ENCODE measurements at places on chromosomes 11 and 22. TPM values are rescaled to one million over a fixed set of nuclear protein-coding genes. Genes with fewer than 3 reads are reported as not detected.

Gene GTPBP1
- total RNA-seq, result 27.5 TPM

Gene OR4D6
- not detected for total RNA-seq

Gene AIFM3
- total RNA-seq, result not detected

Gene DEFB131B
- not detected for total RNA-seq

Gene ARHGAP8
- total RNA-seq, result not detected

Gene VSIG2
- not detected for total RNA-seq

Gene OR52D1
- total RNA-seq, result not detected

Gene MYEOV
- total RNA-seq, result not detected

Gene PAMR1
- 206 TPM for total RNA-seq

Gene PHLDB1
- total RNA-seq, result 99.8 TPM

Gene MMP27
- total RNA-seq, result not detected

Gene CRYBB1
- not detected for total RNA-seq

Gene COX8A
- 423 TPM for total RNA-seq

Gene ROBO4
- total RNA-seq, result 32.9 TPM

Gene CD248
- 180 TPM for total RNA-seq

Gene GPR83
- not detected for total RNA-seq

Gene SLC15A3
- total RNA-seq, result 16.0 TPM

Gene TRIM64C
- not detected for total RNA-seq

Gene CCDC116
- 0.16 TPM for total RNA-seq

Gene PKNOX2
- 2.5 TPM for total RNA-seq

Gene ZNF214
- total RNA-seq, result 5.8 TPM

Gene LDLRAD3
- total RNA-seq, result 19.1 TPM

Gene EFEMP2
- 280 TPM for total RNA-seq

Gene ZBTB16
- total RNA-seq, result 33.0 TPM

Gene MB
- total RNA-seq, result not detected

Gene TMEM86A
- 0.54 TPM for total RNA-seq

Gene ELMOD1
- not detected for total RNA-seq

Gene SLC25A1
- 146 TPM for total RNA-seq

Gene FAM181B
- total RNA-seq, result 0.18 TPM

Gene PLEKHB1
- not detected for total RNA-seq

Gene CALCA
- total RNA-seq, result not detected

Gene KCNJ11
- not detected for total RNA-seq

Gene TCN1
- not detected for total RNA-seq

Gene SELENOM
- 390 TPM for total RNA-seq

Gene SMC1B
- total RNA-seq, result not detected

Gene NXPE1
- total RNA-seq, result not detected

Gene ARFGAP3
- 50.9 TPM for total RNA-seq

All from cardiac atrium fibroblast (primary cell).